ENCODE measurements at places on chromosomes 16 and 17.
A peak's percentile ranks its signal among the peaks of the same experiment; 100 is the strongest.

GRCh38 chr16:87970186-87970585 is 19.0 kb downstream of the BANP start:
- no peak for DNase-seq

DNA sequence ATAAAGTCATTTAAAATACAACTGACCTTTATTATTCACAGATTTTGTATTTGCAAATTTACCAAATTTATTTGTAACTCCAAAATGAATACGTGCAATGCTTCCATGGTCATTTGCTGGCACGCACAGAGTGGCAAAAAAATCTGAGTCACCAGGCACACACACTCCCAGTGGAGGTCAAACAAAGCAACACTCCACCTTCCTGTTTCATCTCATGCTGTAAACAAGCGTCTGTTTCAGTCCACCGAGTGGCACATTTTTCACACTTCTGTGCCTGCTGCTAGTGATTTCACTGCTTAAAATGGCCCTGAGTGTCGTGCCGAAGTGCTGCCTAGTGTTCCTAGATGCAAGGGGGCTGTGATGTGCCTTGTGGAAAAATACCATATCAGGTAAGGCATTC is 17.8 kb upstream of the ITGAE start:
- DNase-seq: no peak

GRCh38 chr17:3528403-3528851 is 29.2 kb downstream of the TRPV3 start:
- no peak for DNase-seq

- DNase-seq: no peak
Observed at GRCh38 chr17:79191270-79191934, 116.8 kb downstream of the ENGASE start.

DNA sequence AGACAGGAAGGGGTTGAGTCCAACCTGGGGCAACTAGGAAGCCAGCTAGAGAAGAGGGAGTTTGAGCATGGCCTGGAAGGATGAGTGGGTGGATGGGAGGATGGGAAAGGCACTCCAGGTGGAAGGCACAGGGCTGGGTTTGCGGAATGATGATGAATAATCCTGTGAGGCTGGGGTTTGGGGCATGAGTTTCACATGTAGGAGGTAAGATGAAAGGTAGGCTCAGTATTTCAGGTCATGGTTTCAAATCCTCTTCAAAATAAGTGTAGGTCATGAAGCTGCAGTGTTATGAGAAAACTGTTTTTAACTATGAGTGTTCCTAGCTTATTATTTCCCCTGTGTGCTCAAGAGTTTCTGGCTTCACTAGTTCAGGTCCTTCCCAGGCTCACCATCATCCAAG is 130.3 kb downstream of the SKAP1 start:
- DNase-seq: no peak

DNA sequence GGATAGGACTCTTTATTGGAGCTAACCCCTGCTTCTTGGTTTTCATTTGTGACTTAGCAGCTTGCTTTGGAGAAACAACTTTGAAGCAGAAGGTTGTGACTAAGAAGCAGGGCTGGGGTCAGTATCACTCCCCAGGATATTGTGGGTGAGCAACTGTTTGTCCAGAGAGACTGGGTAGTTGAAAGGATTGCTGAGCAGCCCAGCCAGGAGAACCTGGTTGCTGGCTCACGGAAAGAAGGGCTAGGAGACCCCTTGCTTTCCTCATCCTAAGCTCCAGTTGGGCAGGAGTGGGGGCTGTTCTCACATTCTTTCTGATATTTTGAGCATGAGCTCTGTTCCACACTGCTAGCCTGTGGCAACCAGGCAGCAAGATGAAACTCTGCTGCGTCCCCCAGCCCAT is 151.2 kb downstream of the CBLN1 start:
- no peak for DNase-seq

DNA sequence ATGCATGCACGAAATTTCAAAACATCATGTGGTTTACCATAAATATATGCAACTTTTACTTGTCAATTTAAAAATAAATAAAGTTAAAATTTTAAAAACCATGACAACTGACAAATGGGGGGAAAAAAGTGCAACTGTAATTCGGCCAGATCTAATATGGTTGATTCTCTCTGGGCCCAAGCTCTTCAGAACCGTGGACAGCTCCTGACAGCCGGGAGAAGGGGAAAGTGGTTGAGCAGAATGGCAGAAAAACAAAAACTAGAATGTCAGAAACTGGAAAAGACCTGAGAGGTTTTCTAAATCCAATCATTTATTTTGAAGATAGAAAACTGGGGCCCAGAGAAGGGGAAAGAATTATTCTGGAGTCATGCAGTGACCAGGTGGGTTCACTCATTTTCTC is 126.6 kb downstream of the TMEM132E start:
- DNase-seq: no peak

DNA sequence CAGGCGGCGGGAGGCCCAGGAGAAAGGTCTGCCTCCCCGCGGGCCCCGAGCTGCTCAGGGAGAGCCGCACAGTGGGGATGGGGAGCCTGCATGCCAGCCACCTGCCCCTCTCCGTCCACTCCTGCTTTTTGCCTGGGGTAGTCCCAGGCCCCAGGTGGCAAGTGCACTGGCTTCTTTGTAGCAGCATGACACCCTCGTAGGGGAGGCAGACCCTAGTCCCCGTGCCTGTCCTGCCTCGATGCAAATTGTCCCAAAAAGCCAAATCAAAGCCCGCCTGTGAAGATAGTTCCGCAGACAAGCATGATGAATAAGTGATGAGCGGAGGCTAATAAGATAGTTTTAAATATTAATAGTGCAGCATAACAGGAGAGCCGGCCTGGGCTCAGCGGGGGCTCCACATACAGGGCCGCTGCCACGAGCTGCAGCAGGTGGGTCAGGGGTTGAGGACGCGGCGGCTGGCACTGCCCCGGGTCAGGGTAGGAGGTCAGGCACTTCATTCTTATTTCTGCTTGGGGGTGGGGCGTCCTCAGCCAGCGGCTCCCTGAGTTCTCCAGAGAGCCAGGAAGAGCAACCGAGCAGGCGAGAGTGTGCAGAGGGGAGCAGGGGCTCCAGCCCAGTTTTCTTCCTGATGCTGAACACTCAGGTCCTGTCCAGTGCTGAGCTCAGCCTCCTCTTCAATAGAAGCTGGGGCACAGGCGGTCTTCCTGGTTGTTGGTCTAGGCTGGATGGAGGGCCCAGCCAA is 26.8 kb downstream of the GINS2 start:
- DNase-seq: no peak

DNA sequence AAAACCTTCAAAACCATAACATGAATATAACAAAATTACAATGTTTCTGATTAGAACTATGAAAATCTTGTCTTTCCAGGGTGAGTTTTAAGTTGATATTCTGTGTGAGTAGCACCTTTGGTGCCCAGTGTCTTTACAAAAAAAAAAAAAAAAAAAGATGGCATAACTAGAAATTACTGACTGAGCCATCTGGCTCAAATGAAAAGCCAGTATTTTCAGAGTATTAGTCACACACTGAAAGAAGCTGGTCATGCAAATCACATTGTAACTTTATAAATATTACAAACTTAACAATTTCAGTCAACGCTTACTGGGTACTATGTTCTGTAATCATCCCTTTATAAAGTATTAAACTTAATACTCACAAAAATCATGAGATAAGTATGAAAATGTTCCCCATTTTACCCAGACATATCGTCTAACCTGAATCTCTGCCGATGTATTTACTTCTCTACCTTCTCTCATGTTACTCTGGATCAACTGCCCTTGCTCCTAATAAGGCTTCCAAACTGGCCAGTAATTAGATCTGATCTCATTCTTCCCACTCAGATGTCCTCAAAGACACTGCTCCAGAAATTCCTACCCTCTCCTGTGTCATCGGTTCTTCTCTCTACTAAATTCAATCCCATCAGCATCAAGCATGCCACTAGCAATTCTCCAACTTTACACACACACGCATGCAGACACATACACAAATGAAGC is 25.4 kb downstream of the UBE2G1 start:
- DNase-seq: no peak

GRCh38 chr16:82586130-82586529 is 40.6 kb upstream of the CDH13 start:
- no peak for DNase-seq

DNA sequence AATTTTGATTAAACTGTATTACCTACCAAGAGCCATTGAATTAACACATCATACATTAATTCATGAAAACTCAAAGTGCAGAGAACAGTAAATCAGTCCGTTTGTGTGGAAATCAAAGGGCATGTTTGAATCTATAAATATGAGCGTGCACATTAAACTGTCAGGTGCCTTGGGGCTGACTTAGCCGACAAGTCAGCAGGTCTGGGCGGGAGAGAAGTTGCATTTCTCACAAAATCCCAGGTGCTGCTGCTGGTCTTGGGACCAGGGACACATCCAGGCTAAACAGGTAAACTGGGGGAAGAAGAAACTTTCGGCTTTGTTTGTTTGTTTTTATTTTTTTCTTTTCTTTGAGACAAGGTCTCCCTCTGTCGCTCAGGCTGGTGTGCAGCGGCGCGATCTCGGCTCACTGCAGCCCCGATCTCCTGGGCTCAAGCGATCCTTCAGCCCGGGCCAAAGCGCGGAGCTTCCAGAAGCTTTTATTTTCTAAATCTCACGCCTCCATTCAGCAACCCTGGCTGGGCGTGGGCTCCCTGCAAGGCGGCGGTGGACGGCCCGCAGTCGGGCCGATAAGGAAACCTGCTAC is 213.9 kb downstream of the MRTFB start:
- DNase-seq: peak; percentile 48

DNA sequence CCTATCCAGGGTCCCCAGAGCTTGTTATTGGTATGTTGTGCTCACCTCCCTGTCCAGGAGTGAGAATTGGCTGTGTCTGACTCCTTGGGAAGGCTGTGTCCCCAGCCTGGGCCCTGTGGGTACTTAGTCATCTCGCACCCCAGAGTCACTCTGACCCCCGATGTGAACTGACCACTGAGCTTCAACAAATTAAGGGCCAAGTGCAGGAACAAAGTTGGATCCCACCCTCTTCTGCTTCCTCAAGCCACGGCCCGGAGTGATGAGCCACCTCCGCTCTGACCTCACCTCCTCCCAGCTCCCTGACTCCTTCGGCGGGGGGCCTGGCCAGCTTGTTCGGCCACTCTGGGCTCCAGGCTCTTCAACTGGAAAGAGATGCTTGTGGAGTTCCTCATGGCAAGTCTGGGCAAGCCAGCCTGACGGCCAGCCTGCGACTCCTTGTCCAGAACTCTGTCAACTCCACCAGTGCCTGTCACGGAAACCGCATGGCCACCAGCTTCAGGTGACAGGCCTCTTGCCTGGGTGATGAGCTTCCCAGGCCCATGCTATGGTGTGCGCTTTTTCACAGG is 22.3 kb upstream of the MPRIP start:
- no peak for DNase-seq

DNA sequence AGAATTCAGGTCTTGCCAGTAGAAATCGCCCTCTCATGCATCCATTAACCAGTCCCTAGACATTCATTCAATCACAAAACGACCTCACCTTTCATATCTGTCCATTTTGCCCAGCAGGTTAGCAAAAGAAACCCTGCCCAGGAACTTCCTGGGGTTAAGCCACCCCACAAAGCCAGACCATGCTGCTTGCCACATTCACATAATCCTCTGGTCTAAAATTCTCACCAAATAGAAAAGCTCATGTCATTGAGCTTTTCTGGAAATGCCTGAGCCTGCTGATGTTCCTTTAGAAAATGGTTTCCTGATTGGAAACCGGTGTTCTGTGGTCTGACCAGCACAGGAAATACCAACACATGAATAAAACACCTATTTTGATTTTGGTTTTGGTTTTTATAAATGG is 21.6 kb upstream of the DYNLRB2 start:
- DNase-seq: no peak

- no peak for DNase-seq
Observed at GRCh38 chr16:11411059-11411550, 65.8 kb downstream of the RMI2 start.

- no peak for DNase-seq
Observed at GRCh38 chr17:18122990-18123753, 14.6 kb downstream of the MYO15A start.

DNA sequence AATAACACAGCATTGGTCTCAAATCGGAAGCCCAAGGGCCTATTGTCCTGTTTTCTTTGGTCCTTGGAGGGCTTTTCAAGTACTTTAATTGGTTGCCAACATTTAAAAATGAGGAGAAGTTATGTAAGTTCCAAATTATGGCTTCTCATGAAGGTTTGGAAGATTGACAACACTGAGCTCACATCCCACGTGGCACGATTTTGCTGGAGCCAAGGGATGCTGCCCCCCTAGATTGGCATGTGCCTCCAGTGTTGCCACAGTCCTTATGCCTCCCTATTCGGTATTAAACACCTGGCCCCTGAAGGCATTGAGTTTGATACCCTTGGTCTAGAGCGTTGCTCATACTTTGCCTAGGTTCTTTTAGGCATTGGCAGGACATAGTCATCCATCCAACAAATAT is 108.0 kb downstream of the ZNF18 start:
- DNase-seq: no peak

GRCh38 chr17:70055000-70055399 is 20.0 kb upstream of the KCNJ16 start:
- no peak for DNase-seq

GRCh38 chr16:74281300-74281699 is 15.3 kb upstream of the PSMD7 start:
- no peak for DNase-seq

DNA sequence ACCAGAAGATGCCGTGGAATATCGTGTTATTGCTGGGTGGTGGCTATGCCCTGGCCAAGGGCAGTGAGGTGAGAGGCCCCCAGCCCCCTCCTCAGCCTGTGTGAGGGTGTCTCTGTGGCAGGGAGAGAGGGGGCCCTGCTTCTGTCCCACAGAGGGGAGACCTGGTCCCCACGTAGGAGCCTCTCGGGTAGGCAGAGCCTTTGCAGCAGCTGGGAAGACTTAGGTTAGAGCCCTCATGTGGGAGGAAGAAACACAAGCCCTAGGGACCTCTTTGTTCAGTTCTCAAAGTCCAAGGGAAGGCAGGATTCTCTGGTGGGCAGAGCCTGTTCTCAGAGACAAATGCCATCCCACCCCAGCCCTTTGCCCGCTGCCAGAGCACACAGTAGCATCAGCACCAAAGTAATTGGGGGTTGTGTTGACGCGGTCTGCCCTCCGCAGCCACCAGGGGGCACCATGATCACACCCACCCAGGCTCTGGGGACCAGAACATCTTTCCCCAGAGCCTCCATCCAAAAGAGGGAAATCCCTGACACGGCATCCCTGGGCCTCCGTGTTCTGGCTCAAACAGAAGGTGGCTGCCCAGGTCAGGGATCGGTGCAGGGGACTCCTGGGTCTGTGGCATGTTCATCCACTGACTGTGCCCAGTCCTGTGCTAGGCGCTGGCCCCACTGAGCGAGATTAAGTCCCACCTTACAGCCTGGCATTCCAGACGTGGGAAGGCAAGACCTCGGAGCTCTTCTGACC is 11.5 kb upstream of the FOXN1 start:
- DNase-seq: peak; percentile 94

Data from HTR-8/SVneo (cell line).